Dermis lymphatic vessel endothelial cell (primary cell): ENCODE measurements at places on chromosomes 2 and 18. TPM values are rescaled to one million over a fixed set of nuclear protein-coding genes. Genes with fewer than 3 reads are reported as not detected.

Gene PLCD4
- 1.3 and 2.6 TPM in 2 replicates for total RNA-seq

Gene ANKRD29
- 2.5 and 6.2 TPM in 2 replicates for total RNA-seq

Gene INHBB
- total RNA-seq = 32.1 and 32.7 TPM in 2 replicates

Gene SP140
- total RNA-seq = 0.17 TPM in 1 of 2 replicates, not detected in the other

Gene VAPA
- total RNA-seq = 203 and 255 TPM in 2 replicates

Gene IL1B
- total RNA-seq = not detected in 2 replicates

Gene ZDBF2
- total RNA-seq = 12.4 and 15.2 TPM in 2 replicates

Gene SGPP2
- not detected in 2 replicates for total RNA-seq

Gene DCAF17
- 14.0 and 16.1 TPM in 2 replicates for total RNA-seq

Gene KIF5C
- under 0.01 and 0.09 TPM in 2 replicates for total RNA-seq

Gene USP34
- total RNA-seq = 109 and 115 TPM in 2 replicates

Gene DHRS9
- not detected in 2 replicates for total RNA-seq

Gene CD207
- 0.09 and 0.11 TPM in 2 replicates for total RNA-seq

Gene FAM228A
- total RNA-seq = 0.09 and 0.43 TPM in 2 replicates

Gene EVX2
- not detected in 2 replicates for total RNA-seq

Gene FKBP7
- 20.3 and 43.9 TPM in 2 replicates for total RNA-seq

Gene CNRIP1
- 38.8 and 40.2 TPM in 2 replicates for total RNA-seq
